ENCODE measurements at places on chromosomes 13 and 19.

GRCh38 chr13:84405286-84405685 is 523.0 kb upstream of the SLITRK1 start:
- no peak for DNase-seq

GRCh38 chr19:33789344-33789743 is 7.3 kb upstream of the KCTD15 start:
- no peak for DNase-seq

DNA sequence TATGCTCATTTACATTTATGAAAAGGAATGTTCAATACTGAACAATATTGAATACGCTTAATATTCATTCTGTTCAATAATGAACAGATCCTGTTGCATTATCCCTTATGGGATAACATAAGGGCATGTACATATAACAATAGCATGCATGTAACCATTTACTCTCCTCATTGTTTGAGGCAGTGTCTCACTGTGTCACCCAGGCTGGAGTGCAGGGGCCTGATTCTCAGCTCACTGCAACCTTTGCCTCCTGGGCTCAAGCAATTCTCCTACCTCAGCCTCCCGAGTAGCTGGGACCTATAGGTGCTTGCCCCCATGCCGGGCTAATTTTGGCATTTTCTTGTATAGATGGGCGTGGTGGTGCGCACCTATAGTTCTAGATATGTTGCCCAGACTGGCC is 4.8 kb upstream of the DGKH start:
- DNase-seq: no peak

DNA sequence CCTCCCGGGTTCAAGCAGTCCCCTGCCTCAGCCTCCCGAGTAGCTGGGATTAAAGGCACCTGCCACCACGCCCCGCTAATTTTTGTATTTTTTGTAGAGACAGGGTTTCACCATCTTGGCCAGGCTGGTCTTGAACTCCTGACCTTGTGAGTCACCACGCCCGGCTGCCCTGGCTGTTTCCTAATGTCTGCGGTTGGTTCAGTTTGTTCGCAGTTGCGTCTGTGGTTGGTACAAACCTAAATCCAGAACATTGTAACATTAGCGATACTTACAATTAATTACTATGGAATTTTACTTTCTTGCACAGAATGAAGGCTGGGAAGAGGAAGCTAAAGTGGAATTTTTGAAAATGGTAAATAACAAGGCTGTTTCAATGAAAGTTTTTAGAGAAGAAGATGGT is 38.1 kb downstream of the RNF17 start:
- DNase-seq: no peak

DNA sequence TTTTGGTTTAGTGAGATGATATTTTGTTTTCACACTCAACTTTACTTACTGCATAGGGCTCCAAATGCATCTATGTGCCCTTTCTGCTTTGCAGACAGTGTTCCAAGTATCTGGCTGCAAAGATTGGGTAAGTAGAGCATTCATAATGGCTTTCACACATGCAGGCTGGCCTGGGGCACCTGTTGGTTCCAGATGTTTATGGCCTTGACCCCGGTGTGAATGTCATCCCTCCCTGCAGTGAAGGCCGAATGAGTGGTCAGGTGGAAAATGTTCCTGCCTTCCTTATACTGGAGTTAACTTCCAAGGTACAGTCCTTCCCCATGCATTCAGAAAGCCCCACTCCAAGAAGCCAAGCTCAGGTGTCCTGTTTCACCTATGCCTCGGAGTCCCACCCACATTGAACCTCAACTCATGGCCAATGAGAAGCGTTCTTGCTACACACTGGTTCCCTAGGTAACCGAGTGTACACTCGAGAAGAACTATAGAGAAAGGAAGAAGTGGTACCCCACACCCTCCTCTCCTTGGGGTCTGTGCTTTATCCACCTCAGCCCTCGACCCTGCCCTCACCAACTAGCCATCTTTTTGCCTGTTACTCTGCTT is 23.0 kb upstream of the ZNF536 start:
- DNase-seq: no peak
